ENCODE measurements at places on chromosomes 7 and 10.

DNA sequence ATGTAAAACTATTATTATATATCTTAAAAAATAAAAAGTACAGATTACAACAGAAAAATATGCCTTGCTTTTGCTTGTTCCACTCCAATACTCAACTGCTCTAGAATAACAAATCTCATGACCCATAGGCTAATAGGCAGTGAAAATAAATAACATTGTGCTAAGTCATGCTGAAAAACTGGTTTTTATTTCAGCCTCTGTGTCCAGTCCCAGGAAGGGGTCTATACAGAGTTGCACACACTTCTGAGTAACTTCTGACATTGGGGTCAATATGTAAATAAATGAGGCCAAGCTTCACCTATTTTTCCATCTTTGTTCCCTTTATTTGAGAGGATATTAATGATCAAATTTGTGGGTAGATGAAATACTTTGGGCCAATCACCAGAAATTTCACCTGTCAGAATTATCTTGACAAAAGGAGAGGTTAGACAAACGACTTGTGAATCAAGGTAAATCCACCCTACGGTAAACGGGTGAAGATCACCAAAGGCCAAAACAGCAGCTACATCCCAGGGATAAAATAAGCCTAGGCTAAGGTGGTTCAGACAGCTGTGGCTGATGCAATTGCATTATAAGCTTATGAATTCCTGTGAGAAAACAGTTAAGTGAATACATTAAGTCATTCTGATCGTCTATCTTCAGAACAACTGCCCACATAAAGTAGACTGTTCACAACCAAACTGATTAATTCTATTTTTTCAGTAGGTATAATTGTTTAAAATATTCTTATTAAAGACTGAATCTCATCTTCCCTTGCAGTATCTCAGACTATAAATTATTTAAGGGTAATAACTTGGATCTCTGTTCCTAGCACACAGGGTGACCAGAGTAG lies 87.5 kb downstream of the UBE2H start:
- H3K4me1 ChIP-seq = peaks cover 10% of the 10 kb centered on the region
- peaks cover 14% of the 10 kb centered on the region for H3K36me3 ChIP-seq
- DNase-seq = no peak
- H3K27me3 ChIP-seq = peaks cover 9% of the 10 kb centered on the region

- no peak for DNase-seq
- peaks cover 2% of the 10 kb centered on the region for H3K27me3 ChIP-seq
- peaks cover 15% of the 10 kb centered on the region for H3K36me3 ChIP-seq
- H3K4me1 ChIP-seq = peaks cover 40% of the 10 kb centered on the region
- peak overlapping the region; percentile 36 for H3K27ac ChIP-seq
Measured at GRCh38 chr10:34254596-34254995, 560.5 kb downstream of the PARD3 start.

DNA sequence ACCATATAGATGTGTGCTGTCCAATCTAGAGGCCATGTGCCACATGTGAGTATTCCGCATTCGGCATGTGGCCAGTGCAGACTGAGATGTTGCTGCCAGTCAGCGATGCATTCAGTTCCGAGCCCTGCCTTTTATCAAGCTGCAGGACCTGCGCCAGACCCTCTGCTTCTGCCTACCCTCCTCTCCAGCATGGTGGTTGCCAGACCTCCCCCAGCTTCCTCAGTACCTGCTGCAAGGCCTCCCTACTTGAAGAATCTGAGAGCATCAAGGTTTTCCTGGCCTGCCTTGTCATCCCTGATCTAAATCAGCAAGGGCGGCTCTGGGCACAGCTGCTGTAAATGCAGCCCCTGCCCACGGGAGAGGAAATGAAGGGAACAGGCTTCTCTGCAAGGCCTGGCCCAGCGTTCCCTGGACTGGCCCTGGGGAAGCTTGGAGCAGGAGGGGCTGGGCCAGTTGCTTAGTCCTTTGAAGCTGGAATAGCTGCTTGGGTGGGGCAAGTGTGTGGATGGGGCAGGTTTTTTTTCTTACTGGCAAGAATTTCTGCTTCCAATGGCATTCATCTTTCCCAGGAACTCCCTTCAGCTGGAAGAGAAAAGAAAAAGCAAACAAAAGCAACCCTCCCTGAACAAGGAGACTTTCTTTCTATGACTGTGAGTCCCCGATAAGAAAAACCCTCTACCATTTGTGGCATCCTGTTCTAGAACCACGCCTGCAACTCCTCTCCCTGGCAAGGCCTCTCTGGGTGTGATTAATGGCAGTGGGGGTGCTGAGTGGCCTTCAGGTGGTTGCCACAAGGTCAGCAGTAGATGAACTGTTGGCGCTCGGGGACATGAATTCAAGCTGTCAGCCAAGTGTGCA lies 93.0 kb downstream of the NHLRC2 start:
- DNase-seq = no peak
- H3K36me3 ChIP-seq = no peaks in the 10 kb centered on the region
- H3K27ac ChIP-seq = no peak overlapping the region
- H3K4me1 ChIP-seq = peaks cover 5% of the 10 kb centered on the region
- peaks cover 1% of the 10 kb centered on the region for H3K27me3 ChIP-seq

- peaks cover 64% of the 10 kb centered on the region for H3K4me1 ChIP-seq
- DNase-seq = no peak
- peaks cover 8% of the 10 kb centered on the region for H3K27me3 ChIP-seq
- H3K36me3 ChIP-seq = peaks cover 20% of the 10 kb centered on the region
Measured at GRCh38 chr10:102633848-102634247, 10.4 kb upstream of the TRIM8 start.

DNA sequence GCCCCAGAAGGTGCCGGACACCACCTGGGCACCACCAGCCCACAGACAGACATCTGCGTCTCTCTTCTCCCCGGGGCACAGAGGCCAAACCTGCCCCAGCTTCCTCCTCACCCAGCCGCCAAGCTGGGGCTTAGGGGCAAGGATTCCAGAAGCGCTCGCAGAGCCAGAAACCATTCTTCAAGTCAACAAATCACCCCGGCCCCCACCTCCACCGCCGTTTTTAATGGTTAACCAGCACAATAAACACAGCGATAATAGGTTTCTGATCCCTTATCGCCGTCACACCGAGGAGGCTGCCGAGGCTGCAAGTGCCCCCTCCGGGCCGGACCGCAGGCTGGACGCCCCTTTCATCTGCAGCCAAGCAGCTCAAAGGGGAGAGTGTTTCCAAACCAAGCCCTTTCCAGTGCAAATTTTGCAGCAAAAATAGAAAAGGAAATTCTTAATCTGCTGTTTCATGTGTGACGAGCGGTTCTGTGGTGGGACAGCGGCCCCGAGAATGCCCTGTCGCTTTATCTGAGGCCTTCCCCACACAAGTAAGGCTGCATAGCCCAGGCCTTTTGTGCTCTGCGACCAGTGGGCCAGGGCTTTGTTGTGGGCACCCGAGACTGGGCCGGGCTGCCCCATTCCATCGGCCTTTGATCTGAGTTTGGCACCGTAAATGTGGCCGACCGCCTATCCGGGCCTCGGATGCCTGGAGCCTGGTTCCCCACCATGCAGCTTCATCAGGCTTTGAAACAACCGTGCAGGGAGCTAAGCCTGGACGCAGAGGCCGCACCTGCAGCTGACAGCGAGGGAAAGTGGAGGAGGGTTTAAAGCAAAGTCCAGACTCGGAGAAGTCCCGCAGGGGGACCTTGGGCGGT lies 83.2 kb downstream of the FOXL3 start:
- H3K36me3 ChIP-seq = no peaks in the 10 kb centered on the region
- peaks cover 2% of the 10 kb centered on the region for H3K27me3 ChIP-seq
- DNase-seq = no peak
- no peak overlapping the region for H3K4me3 ChIP-seq
- H3K4me1 ChIP-seq = peaks cover 3% of the 10 kb centered on the region
- H3K27ac ChIP-seq = no peak overlapping the region

DNA sequence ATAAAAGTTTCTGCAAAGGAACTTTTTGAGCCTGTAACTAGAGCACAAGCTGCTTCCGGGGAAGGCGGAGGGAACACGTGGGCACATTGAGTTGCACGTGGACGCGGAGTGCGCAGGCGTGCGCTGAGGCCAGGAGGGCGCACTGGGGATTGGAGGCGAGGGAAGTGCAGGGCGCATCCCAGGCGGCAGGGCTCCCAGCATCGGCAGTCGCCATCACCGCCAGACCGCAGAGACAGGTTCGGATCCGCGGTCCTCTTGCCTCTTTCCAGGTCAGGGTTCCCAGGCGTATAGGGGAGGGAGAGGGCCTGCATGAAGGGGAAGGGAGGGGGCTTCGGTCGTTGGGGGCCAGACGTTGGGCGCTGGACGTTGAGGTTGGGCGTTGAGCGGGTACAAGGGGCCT lies at the start of gene TDRD1:
Gene TDRD1, plus strand, starts transcription at position 206 of the 400 bp plus-strand sequence. CDS start 8,479 bp downstream, outside the sequence.
- no peaks in the 10 kb centered on the region for H3K36me3 ChIP-seq
- H3K27ac ChIP-seq = no peak within 1 kb of the TSS
- H3K27me3 ChIP-seq = peaks cover 5% of the 10 kb centered on the region
- H3K4me1 ChIP-seq = peaks cover 7% of the 10 kb centered on the region
- H3K4me3 ChIP-seq = no peak within 1 kb of the TSS
- no peak for DNase-seq

DNA sequence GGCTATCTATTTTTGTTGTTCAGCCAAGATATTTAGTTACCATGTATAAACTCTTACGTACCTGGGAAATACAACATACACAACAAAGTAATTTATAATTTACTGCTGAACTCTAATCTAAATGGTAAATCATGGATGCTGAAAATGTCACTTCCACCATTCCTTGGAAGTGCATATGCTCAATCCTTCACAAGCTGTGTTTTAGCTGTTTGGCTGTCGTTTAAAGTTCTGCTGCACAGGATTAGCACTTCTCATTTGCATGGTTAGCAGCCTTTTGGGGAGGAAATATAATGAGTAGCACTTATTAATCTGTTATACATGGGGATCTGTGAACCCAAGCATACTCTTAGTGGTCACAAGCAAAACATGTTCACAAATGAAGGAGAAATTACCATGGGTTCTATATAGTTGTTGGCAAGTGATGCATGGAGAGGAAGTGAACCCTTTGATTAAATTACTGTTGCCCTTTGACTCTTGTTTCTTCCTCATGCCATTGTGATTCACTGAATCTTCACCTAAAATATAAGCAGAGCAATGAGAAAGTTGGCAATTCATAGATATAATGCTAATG lies 18.5 kb downstream of the PIK3CG start:
- H3K27me3 ChIP-seq = peaks cover 1% of the 10 kb centered on the region
- no peak overlapping the region for H3K27ac ChIP-seq
- no peak overlapping the region for H3K4me3 ChIP-seq
- peaks cover 4% of the 10 kb centered on the region for H3K4me1 ChIP-seq
- H3K36me3 ChIP-seq = peaks cover 4% of the 10 kb centered on the region
- DNase-seq = no peak

- H3K27me3 ChIP-seq = no peaks in the 10 kb centered on the region
- H3K4me3 ChIP-seq = no peak overlapping the region
- no peak for DNase-seq
- H3K36me3 ChIP-seq = peaks cover 27% of the 10 kb centered on the region
- no peak overlapping the region for H3K27ac ChIP-seq
- peaks cover 2% of the 10 kb centered on the region for H3K4me1 ChIP-seq
Measured at GRCh38 chr10:127368101-127368500, 171.7 kb upstream of the INSYN2A start.

DNA sequence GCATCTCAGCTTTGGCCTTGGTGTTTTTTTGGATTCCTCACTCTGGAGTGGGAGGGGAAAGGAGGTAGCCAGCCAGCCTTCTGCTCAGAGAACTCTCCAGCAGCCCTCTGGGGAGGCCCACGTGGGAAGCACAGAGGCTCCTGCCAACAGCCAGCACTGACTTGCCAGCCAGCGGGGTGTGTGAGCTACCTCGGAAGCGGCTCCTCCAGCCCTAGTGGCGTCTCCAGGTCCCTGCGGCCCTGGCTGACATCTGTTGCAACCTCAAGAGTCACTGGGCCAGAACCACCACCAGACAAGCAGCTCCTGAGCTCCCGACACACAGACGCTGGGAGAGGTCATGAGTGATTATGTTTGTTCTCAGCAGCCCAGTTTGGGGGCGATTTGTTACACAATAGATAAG lies 180.2 kb upstream of the FZD8 start:
- peak; percentile 19 for DNase-seq
- no peaks in the 10 kb centered on the region for H3K36me3 ChIP-seq
- H3K27me3 ChIP-seq = peaks cover 1% of the 10 kb centered on the region
- H3K27ac ChIP-seq = no peak overlapping the region
- no peaks in the 10 kb centered on the region for H3K4me1 ChIP-seq

GRCh38 chr7:105791926-105792325 lies 84.5 kb downstream of the ATXN7L1 start:
- H3K4me1 ChIP-seq = no peaks in the 10 kb centered on the region
- H3K27me3 ChIP-seq = no peaks in the 10 kb centered on the region

DNA sequence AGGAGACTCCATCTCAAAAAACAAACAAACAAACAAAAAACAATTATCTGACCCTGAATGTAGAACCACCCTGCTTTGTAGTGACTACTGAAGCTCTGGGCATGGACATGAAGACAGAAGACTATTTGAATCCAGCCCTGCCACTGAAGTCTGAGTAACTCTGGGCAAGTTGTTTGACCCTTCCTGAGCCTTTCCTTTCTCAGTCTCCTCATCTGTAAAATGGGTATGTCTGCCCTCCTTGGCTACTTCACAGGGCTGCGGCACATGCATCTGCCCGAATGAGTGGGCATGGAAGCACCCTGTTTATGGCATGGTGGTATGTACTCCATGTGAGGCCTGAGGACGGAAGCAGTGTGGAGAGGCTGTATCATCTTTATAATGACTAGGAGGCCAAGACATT lies 22.2 kb upstream of the MALSU1 start:
- H3K27me3 ChIP-seq = peaks cover 5% of the 10 kb centered on the region
- no peaks in the 10 kb centered on the region for H3K4me1 ChIP-seq
- no peak overlapping the region for H3K4me3 ChIP-seq
- H3K27ac ChIP-seq = no peak overlapping the region
- DNase-seq = no peak

GRCh38 chr10:24821986-24822385 lies 98.3 kb upstream of the ARHGAP21 start:
- no peak overlapping the region for H3K4me3 ChIP-seq
- H3K27ac ChIP-seq = no peak overlapping the region
- no peaks in the 10 kb centered on the region for H3K36me3 ChIP-seq
- no peak for DNase-seq
- H3K27me3 ChIP-seq = no peaks in the 10 kb centered on the region

- peaks cover 24% of the 10 kb centered on the region for H3K27me3 ChIP-seq
- H3K4me1 ChIP-seq = peaks cover 31% of the 10 kb centered on the region
- peak; percentile 38 for DNase-seq
- H3K4me3 ChIP-seq = no peak overlapping the region
- peaks cover 4% of the 10 kb centered on the region for H3K36me3 ChIP-seq
Measured at GRCh38 chr7:27139334-27140125, 4.0 kb downstream of the HOXA5 start.

- peaks cover 15% of the 10 kb centered on the region for H3K36me3 ChIP-seq
- H3K27ac ChIP-seq = no peak overlapping the region
- DNase-seq = no peak
- peaks cover 3% of the 10 kb centered on the region for H3K27me3 ChIP-seq
Measured at GRCh38 chr10:126014309-126014708, 117.9 kb downstream of the FANK1 start.

GRCh38 chr10:92363498-92363897 lies 72.5 kb downstream of the MARCHF5 start:
- DNase-seq = no peak
- H3K27me3 ChIP-seq = no peaks in the 10 kb centered on the region
- H3K27ac ChIP-seq = no peak overlapping the region
- H3K36me3 ChIP-seq = no peaks in the 10 kb centered on the region
- no peaks in the 10 kb centered on the region for H3K4me1 ChIP-seq

All from endothelial cell (in vitro differentiated cells).